Neural crest cell (in vitro differentiated cells): ENCODE measurements at places on chromosomes 2 and 18. TPM values are rescaled to one million over a fixed set of nuclear protein-coding genes. Genes with fewer than 3 reads are reported as not detected.

The TMEM178A gene
- 12.0 and 12.3 TPM in 2 replicates for total RNA-seq

The IL18R1 gene
- total RNA-seq, result not detected in 2 replicates

The PDE11A gene
- 0.23 and 0.28 TPM in 2 replicates for total RNA-seq

DNA sequence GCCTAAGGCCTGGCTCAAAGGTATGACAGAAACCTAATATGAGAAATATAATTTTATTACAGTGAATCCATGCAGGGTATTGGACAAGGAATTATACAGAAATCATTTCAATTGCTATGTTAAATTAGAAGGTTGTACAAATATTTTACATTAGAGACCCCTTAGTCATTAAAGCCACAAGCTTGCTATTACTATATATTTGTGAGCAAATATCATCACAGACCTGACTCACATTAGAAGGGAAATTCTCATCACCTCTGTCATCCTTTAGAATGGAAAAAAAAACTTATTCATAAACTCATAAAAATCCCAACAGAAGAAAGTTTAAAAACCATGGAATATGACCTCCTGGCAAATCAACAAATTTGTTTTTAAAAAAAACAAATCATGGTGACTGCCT lies 277.9 kb downstream of the DCC start:
- no peak for DNase-seq

DNA sequence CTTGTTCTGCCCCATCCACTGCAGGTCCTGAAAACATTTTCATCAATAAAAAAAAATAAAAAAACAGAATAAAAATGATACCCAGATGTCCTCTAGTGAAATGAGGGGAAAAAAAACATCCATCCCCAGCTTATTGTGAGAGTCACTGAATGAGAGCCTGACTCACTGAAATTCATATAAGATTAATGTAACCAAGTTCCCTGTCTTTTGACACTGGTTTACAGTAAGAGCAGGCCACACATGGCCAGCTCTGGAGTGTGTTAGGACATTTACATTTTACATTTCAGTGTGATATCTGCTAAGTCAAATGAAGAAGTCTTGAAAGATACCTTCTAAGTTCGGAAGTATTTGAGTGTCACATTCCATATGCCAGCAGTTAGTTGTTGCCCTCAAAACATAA lies 21.1 kb upstream of the IL18R1 start:
- DNase-seq, result no peak

GRCh38 chr2:68171684-68172083 lies 14.0 kb downstream of the PNO1 start:
- no peak for DNase-seq

GRCh38 chr2:54546923-54547720 lies 91.0 kb downstream of the SPTBN1 start:
- no peak for DNase-seq

The ASB18 gene
- total RNA-seq, result not detected in 2 replicates

The YIPF4 gene
- 27.8 and 31.6 TPM in 2 replicates for total RNA-seq

The ANKRD30B gene
- not detected in 2 replicates for total RNA-seq

DNA sequence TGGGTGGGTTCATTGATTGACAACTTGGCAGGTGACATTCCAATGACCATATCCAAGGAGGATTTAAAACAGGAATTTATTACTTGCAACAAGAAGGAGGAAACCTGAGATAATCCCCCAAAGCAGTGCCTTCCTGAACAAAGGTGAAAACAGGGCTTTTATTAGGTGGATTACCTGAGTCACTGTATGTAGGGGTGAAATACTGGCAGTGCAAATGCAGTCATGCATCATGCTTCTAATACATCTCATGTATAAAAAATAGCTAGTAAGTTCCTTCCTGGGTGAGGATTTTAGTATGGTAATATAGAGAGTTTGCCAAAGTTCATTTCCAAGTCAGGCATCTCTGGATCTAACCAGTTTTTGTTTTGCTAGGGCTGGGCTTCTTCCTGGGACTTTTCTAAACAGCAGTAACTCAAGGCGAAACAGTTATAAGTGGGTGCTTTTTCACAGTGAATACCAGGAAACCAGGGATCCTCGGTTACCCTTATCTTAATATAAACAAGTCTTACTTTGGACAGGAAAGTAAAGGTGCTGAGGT lies 583.4 kb upstream of the LRRTM1 start:
- no peak for DNase-seq

The VWC2L gene
- 0.11 and 0.23 TPM in 2 replicates for total RNA-seq

DNA sequence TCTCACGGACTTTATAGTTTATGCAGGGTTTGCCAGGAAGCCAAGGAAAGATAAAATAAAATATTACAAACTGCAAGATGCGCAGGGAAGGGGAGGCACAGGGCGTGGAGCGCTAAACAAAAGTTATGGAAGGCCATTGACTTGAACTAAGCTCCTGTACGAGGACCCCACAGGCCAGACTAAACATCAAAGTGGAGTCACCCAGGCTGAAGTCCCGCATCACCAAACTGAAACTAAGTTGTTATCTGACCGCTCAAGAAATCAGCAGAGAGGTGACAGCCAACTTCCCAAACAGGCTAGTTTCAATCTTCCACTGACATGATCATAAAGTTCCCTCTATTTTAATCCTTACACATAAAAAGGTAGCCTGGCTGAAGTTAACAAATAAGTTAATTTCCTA lies 90.5 kb upstream of the YWHAQ start:
- no peak for DNase-seq

GRCh38 chr2:178117725-178118124 lies 5.5 kb downstream of the RBM45 start:
- DNase-seq, result no peak

DNA sequence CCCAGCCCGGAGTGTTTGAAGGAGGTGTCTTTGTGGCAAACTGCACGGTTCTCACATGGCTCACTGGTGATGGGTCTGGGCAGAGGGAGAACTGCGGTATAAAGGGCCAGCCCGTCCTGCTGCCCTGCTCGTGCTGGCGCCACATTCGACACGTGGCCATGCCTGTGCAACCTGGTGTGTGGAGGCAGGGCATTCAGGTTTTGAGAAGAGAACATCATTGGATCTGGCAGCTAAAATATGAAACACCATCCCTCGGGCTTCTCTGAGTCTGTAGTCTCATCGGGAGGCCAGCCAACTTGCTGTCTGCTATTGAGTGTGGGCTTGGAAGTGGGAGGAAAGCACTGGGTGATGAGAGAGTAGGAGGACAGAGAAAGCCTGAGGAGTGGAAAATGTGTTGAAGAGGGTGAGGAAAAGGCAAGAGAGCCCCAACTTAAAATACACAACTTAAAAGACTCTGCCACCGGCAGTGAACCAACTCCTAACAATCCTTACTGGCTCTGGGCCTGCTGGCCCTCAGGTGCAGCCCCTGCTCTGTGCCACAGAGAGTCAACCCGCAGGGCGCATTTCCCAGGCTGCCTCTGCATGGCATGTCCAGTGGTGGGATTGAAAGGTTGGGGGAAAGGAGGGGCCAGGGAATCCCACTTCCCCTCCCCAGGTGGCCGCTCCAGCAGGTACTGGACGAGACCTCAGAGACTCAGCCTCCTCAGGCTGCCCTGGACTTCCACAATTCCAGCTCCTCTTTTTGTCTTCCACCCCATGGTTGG lies 112.7 kb upstream of the DLX2 start:
- DNase-seq, result no peak

DNA sequence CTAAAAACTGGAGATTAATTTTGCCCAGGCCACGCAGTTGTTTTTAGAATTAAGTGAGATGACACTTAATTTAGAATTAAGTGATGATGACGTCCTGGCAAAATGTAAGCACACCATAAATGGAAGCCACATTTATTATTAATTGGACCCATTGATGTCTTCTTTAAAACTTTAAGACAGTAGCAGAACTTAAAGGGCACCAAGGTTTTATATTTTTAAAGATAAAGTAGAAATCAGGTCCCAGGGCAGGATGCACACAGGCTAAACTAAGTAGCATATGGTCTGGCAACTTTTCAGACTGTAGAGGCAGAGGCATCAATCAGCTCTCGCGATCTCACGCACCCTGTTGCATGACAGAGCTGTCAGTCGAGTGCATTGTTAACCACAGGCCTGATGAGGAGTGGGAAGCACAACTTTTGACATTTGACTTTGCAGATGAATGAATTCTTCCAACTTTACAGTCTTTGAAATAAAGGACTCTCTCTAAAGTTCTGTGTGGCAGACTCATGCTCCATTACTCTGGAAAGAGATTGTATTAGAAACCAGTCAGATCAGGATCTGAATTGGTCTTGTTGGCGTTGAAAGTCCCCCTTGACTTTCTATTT lies 232.4 kb downstream of the CD226 start:
- no peak for DNase-seq

- DNase-seq, result no peak
Observed at GRCh38 chr2:218008060-218009040, 5.6 kb upstream of the TNS1 start.

- no peak for DNase-seq
Observed at GRCh38 chr2:41719756-41720155, 328.1 kb upstream of the PKDCC start.

DNA sequence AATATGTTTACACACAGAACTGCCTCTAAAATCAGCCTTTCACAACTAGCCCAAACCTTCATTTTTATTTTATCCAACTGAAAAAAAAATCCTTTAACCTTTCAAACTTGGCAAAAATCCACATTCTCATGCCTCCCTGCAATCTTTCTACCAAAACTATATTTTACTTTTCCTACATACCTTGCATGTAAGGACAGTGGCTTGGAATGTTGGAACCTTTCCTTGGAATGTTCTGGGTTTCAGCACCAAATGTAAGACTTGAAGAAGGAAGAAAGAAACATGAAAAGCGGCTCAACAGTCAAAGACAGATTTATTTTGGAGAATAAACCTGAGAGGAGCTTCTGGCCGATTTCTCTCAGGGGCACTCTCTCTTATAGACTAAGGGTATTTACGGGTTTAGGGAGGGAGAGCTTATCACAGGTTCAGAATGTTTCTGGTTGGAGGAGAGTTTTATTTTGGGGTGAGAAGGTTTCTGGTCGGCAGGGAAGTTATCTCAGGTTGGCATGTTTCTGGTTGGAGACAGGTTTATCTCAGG lies 79.7 kb downstream of the RRM2 start:
- no peak for DNase-seq

- DNase-seq, result peak; percentile 80
Observed at GRCh38 chr2:199471443-199472057, 13.8 kb upstream of the SATB2 start.

- no peak for DNase-seq
Observed at GRCh38 chr18:8997634-8998033, 104.9 kb upstream of the NDUFV2 start.

The DLGAP1 gene
- total RNA-seq, result 11.5 and 11.7 TPM in 2 replicates

- DNase-seq, result no peak
Observed at GRCh38 chr18:11739893-11740292, 50.8 kb downstream of the GNAL start.
